ENCODE measurements at places on chromosomes 6 and 20.
A peak's percentile ranks its signal among the peaks of the same experiment; 100 is the strongest.

- DNase-seq = no peak
Measured at GRCh38 chr20:32966881-32967781, 37.1 kb downstream of the SUN5 start.

DNA sequence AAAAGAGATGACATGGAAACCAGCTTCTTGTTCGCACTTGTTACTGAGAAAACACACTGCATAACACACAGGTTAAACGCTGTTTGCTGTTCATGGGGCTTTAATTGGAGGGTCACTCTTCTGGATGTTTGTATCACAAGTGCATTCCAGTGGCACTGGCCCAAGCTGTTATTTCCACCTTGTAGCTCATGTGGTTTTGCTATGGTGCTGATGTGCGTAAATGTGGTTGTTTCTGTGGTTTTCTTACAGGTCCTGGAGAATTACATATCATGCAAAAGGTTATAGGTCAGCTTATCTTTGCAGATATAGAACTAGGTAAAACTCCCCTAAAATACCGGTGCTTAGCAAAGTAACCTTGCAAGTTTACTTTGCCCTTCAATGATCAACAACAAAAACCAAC is 89.3 kb upstream of the AHI1 start:
- DNase-seq = no peak

GRCh38 chr20:8790442-8791074 is 278.3 kb upstream of the PLCB4 start:
- peak; percentile 74 for DNase-seq

DNA sequence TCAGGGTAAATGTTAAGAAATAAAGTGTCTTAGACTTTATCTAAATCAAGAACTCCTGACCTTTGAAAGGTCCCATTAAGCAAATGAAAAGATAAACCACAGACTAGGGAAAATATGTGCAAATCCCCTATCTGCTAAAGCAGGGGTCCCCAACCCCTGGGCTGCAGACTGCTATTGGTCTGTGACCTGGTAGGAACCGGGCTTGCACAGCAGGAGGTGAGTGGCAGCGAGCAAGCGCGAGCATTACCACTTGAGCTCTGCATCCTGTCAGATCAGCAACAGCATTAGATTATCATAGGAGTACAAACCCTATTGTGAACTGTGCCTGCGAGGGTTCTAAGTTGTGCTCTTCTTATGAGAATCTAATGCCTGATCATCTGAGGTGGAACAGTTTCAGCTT is 42.4 kb downstream of the LCA5 start:
- DNase-seq = no peak

DNA sequence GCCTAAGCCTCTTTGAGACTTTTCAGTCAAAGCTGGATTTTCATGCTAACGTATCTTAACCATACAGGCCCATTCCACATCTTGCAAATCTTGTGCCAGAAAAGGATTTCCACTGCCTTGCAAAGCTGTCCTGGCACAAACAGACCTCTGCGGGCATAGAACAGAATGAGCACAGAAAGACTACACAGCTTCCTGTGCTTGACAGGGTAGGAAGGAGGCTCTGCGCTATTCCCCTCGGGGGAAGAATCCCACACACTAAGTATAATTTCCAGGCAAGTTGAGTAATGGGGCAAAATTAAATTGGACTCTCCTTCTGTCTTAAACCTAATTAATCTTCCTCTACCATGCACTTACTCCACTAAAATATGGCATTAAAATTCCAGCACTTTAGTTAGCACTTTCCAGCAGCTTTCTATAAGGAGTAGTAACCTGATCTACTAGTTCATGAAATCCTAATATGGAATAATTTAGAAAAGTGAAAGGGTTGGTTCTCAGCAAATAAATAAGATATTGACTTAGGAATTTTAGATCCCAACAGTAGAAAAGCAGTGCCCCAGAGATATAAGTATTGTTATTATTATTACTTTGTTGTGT is 532.1 kb upstream of the JAG1 start:
- DNase-seq = no peak
